ENCODE measurements at places on chromosomes 12 and 14.

DNA sequence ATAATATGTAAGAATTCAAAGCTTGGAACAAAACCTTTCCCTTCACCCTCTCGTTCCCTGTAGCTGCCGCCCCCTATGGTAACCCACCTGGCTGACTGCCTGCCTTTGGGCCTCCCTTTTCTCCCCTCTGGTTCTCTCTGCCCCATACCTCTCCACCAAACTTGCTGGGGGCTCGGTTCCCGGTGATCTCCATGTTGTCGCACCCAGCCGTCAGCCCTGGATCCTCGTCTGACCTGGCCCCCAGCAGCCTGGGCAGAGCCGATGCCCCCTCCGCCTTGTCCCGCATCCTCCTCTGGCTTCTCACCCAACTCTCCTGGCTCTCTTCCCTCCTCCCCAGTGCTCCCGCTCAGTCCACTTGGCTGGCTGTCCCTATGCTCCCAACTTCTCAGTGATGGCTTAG, 4.5 kb downstream of the CYP46A1 start:
- no peak for DNase-seq

- no peak for DNase-seq
These were observed 39.8 kb downstream of the ELK3 start for GRCh38 chr12:96233939-96234461.

DNA sequence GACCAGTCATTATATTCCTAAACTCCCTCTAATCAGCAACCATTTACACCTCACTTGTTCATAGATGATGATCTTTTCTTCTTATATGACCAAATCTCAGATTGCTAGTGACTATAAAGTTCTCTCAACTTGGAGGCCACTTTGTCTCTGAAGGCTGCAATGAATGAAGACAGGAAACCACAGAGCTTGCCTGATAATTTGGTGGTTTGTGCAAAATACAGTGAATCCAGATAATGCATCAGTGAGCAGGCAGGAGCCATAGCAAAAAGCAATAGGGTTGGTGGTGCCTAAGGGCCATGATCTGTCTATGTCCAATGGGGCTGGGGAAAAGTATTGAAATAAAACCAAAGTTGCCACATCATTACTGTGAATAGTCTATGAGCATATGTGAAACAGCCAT, 123.8 kb upstream of the LRFN5 start:
- no peak for DNase-seq

DNA sequence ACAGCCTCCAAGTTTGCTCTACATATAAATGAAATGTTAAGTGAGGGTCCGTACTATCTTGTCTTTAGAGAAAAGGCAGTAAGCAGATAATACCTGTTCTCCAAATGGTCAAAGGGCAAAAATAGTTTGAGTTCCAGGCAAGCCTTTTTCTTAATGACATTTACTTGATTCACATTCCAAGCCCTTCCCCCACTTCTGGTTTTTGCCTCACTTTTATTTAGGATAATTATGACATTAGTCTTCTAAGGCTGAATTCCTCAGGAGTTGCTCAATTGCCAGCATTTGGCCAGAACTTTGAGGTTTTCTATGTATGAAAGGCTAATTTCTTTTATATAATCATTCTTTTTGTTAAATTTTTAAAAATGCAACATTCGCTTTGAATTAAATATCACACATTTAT, 62.5 kb upstream of the DUSP6 start:
- DNase-seq, result no peak

DNA sequence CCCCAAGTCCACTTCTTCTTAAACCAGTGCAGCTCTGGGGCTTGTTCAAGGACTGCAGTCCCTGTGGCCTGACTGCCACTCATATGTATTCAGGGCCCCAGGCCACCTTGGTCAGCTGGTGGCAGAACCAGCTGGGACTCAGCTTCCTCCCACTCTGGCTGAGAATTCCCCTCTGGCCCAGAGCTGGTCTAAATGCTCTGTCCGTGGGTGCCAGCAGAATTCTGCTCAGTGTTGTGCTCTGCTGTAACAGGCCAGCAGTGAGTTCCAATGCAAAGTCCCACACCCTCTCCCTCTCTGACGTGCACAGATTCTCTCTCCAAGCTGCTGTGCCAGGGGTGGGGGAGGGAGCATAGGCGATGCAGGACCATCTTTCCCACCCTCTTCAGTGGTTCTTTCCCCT, 210.4 kb upstream of the RGS6 start:
- no peak for DNase-seq

DNA sequence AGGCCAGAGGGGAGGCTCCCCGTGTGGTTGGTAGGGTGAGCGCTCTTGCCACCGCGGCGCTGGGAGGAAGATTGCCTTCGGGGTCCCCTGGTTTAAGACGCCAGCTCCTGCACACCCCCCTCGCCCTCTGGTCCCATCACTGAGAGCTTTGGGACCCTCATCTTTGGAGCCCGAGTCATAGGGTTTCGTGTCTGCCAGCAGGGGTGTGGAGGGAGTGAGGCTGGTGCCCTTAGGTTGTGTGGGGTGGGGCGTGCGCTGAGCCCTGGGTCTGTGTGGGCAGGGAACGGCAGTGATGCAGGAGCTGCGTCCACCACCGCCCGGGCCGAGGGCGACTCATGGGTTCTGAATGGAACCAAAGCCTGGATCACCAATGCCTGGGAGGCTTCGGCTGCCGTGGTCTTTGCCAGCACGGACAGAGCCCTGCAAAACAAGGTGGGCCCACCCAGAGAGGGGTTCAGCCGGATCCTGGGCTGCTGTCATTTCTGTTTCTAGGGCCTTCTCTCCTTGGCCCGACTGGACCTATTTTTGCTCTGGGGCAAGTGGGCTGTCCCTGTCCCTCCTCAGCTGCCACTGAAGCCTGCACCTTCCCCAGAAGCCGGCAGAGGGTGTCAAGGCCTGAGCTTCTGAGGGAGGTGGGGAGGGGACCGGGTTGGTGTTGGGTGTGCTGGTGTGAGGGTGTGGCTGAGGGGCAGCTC, 12.1 kb downstream of the ACADS start:
- no peak for DNase-seq

- no peak for DNase-seq
These were observed 39.0 kb downstream of the ACTN1 start for GRCh38 chr14:68939893-68940613.

GRCh38 chr14:69475194-69475818, 9.2 kb upstream of the PLEKHD1 start:
- no peak for DNase-seq

DNA sequence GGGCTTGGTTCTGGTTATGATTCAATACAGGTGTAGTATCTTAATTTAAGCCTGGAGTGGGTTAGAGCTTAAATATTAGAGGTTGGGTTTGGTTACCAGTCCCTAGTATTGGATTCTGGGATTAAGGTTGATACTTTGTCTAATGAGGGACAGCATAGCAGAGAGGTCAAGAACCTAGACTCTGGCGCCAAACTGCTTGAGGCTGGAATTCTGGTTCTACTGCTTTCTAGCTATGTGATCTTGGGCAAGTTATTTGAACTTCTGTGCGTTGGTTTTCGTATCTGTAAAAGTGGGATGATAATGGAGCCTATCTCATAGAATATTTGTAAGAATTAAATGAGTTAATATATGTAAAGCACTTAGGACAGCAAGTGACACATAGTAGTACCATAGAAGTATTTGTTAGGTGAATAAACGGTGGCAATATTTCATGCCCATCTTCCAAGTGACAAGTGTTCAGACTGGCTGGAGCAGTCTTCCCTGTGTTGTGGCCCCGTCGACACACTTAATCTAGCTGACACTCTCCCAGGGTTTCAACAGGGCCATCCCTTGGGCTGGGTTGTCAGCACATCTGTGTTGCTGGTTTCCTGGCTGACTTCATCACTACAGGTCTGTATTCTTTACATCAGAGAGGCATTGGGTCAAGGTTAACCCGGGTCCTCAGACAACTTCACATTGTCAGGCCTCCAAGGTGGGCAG, 3.0 kb downstream of the ENDOU start:
- DNase-seq, result no peak
